Stomach (tissue), 19 donors: ENCODE measurements at places on chromosomes 5 and 9. TPM values are rescaled to one million over a fixed set of nuclear protein-coding genes. Genes with fewer than 3 reads are reported as not detected.

DNA sequence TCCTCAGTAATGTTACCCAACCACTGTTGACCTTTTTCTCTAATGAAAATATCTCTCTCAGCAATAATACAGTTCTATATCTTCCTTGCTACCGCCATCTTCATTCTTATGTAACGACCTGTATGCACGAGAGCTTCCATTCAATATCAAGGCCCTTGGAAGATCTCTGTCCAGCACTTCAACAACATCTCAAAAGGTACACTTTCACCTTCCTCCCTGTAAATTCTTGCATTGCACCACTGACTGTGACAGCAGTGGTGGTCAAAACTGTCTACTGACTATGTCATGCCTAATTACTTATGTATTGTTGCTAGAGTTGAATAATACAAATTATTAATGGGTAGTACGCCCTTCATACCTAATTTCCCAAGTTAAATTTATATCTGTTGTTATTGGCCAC lies 53.3 kb downstream of the ANXA1 start:
- DNase-seq = no peak
- no peak overlapping the region for H3K27ac ChIP-seq
- no peaks in the 10 kb centered on the region for H3K4me1 ChIP-seq
- H3K36me3 ChIP-seq = no peaks in the 10 kb centered on the region
- no peak overlapping the region for H3K4me3 ChIP-seq
- H3K27me3 ChIP-seq = no peaks in the 10 kb centered on the region

DNA sequence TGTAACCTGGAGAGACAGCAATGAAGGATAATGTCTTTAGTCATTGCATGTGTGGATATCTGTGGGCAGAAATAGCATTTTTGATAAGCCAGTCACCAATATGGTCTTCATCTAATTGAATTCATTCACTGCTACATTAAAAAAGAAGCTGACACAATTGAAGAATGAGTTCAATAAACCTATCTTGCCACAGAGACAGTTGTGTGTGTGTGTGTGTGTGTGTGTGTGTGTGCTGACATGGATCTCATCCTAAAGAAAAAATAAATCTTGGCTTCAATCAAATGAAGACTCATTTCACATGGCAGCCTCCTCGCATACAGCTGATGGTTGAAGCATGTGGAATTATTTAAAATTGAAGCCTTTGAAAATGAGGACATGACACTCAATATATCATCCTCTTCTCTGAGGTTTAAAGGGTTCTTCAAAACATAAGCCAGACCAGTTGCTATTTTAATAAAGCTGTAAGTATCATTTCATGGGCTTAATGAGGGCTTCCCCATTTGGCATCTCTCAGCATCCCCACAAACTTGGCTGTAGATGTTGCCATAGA lies 118.5 kb upstream of the PTPN3 start:
- H3K4me1 ChIP-seq = no peaks in the 10 kb centered on the region
- H3K27ac ChIP-seq = no peak overlapping the region
- no peak for DNase-seq
- no peak overlapping the region for H3K4me3 ChIP-seq
- no peaks in the 10 kb centered on the region for H3K27me3 ChIP-seq

- H3K27ac ChIP-seq = no peak overlapping the region
- peak; percentile 9 for DNase-seq
- H3K4me1 ChIP-seq = no peaks in the 10 kb centered on the region
- H3K36me3 ChIP-seq = no peaks in the 10 kb centered on the region
- no peak overlapping the region for H3K4me3 ChIP-seq
Measured at GRCh38 chr5:39947657-39948056, 522.9 kb upstream of the DAB2 start.

DNA sequence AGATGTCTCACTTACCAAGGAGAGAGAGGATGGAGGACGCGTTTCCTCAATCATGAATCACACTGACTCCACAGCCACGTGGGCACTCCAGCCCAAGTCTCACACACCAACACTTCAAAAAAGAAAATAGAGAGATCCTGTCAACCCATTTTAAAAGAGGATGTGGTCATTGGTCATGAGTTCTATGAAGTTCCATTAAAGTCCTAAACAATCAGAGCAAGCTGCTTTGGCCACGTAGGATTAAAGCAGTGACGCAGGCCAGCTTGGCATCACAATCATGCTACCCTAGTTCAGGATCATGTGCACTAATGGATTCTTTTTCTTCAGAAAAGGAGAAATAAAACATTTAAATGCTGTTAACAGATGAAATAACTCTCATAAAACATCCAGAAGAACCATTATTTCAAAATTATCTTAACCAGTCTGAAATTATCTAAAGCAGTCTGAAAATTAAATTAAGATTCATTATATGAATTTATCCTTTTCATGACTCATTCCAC lies 108.1 kb downstream of the SEMA5A start:
- no peaks in the 10 kb centered on the region for H3K27me3 ChIP-seq
- no peak overlapping the region for H3K4me3 ChIP-seq
- H3K27ac ChIP-seq = no peak overlapping the region
- H3K4me1 ChIP-seq = no peaks in the 10 kb centered on the region

Gene IFNA7
- total RNA-seq = not detected

Gene PCA3
- not detected for total RNA-seq
